Choroid plexus epithelial cell (primary cell): ENCODE measurements at places on chromosomes 11 and 22.
A peak's percentile ranks its signal among the peaks of the same experiment; 100 is the strongest.

GRCh38 chr11:19658344-19658743 lies 54.3 kb upstream of the NAV2 start:
- DNase-seq = no peak

DNA sequence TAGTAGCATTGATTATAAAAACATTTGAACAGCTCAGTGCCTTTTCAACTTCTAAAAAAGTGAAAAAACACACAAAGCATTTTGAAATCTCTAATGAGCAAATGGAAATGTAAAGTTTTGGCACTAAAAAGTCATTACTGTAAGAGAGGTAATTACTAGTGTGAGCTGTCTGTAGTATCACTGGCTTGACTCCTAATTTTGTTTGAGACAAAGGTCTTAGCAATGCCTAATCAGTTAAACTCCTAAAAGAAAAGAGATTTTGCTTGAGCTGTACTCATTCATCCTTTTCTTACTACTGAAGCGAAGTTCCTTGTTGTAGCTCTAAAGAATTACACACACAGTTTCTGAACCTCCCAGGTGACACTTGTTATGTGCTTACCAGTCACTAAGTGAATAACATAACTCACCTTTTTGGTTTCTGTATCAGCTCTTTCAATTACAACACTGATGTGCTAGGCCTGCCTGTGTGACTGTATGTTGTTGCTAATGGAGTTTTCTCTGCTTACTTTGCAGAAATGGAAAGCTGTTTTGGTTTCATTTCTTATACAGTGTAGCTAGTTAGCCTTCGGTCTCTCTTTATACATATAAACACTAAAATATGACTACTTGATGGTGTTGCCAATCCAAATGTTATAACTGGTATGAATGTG lies 924.4 kb upstream of the TENM4 start:
- DNase-seq = peak; percentile 5

DNA sequence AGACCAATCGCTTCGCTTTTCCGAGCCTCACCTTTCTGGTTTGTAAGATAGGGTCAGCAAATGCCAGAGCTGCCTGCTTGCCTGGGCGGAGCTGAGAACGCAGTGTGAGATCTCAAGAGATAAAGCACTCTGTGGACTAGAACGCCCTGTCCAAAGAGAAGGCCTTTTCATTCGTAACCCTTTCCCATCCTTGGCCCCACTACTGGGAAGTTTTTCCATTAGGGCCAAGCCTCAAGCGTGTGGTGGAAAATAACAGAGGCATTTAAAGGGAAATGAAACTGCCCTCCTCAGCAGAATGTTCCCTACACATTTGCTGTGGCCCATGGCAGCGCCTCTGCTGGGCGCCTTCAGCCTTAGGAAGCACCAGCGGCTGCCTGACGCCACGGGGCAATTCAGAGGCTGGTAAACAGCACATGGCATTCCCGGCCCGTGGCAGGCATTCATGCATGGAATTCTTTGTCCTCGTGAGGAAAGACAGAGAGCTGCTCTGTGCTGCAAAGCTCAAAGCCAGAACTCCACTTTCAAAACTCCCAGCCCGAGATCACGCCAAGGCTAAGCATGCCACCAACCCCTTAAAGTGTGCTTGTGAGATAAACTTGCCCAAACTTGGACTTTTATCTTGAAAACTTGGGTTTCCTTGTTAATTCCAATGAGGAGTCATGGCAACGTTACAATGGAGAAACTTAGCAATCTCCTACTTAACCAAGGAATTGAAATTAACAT lies 38.1 kb downstream of the AHNAK start:
- DNase-seq = peak; percentile 57

DNA sequence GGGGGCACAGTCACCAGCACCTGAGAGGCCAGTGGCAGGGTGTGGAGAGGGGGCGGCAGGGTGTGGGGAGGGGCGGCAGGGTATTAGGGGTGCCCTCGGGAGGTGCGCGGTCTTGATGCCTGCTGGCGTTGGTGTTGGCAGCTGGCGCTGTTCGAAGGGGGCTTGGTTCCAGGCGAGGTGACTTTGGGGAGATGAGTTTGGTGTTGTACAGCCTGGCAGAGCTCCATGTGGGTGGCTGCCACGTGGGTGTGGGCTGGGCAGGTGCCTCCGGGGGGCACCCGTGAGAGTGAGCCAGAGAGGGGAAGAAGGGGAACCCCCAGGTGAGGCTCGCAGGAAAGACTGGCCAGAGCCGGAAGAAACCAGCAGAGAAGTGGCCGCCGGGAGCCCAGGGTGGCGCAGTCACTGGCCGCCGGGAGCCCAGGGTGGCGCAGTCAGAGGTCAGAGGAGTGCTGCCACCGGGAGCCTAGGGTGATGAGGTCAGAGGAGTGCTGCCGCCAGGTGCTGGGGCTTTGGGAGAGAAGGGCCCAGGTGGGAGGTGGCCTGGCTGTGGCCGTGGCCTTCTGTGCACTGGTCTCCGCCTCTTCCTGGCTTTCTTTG lies 44.7 kb downstream of the MUC6 start:
- no peak for DNase-seq

DNA sequence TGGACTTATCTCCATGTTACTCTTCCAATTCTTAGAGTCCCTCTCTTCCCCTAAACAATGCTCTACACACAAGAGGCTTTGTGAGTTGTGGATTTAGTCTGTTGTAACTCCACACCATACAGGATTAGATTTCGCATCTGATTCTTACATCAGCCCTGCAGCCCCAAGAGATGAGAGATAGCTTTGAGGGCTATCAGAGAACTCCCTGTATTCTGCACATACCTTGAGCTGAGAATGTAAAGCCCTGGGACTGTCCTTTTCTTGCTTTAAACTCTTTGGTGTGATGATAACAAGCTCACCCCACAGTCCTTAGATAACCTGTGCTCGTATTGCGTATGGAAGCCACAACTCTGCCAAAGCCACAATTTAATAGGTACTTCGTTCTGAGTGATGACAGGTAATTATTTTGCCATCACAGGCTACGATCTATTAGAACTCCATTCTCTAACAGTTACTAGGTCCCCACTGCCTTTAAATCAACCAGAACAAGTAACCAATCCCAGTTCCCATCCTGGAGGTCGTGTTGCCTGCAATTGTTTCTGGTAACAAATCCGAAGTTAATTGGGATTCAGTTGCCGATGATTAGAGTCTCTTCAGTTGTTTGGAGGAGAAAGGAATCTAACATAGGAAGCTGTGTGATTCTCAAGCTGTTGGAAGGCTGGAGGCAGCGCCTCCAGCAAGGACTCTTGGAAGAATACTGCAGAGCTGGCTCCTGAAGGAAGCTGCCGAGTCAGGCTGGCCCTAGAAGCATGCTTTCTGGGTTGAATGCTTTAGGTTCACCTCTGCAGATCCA lies 1.3 kb upstream of the PARVG start:
- DNase-seq = no peak

DNA sequence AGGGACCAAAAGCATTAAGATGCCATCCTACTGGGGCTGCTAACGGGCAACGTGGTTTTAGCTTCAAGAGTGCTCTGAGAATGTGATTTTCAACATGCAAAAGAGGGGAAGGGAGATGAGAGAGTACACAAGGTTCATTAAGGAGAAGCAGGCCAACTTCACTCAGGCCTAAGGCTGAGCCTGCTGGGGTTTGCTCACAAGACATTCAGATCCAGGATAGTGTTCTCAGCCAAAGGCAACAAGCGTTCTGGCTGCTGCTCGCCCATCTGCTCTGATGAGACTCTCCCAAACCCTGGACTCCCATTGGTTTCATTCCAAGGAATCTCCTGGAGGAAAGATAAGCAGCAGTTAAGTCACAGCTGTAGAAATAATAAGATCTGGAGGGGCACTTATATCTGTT lies 23.6 kb upstream of the UPB1 start:
- DNase-seq = peak; percentile 90

DNA sequence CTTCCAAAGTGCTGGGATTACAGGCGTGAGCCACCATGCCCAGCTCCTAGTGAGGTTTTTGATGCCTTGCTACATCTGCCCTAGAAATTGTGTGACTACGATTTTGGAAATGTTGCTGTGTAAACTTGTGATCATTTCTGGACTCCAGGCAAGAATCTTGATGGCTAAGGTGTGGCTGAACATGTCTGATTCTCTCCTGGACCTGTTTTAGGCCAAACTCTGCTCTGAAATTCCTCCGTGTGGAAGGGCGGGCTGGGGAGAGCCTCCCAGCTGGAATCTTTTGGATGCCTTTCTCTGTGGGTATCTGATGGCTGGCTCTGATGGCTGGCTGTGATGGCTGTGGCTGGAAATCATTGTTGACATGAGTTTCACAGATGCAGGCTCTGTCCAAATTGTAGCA lies 8.2 kb downstream of the PNPLA3 start:
- no peak for DNase-seq

- peak; percentile 92 for DNase-seq
Observed at GRCh38 chr22:27718186-27719035, 83.1 kb downstream of the MN1 start.

- DNase-seq = no peak
Observed at GRCh38 chr11:134510233-134511040, 98.4 kb upstream of the B3GAT1 start.

DNA sequence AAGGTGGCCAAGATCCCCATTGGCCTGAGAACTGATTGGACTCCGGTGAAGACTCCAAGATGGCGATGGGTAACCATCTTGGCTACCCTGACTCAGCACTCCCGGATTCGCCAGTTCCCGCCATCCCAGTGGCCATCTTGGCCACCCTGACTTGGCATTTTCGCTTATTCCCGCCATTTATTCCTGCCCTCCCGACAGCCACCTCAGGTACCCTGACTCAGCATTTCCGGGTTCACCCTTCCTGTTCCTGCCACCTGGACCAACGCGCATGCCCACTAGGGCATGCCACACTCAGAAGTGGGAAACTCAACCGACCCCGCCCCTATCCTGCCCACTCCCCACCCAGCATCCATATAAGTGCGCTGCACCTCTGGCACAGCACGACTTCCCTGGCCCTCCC lies 7.8 kb downstream of the OR8K5 start:
- no peak for DNase-seq

DNA sequence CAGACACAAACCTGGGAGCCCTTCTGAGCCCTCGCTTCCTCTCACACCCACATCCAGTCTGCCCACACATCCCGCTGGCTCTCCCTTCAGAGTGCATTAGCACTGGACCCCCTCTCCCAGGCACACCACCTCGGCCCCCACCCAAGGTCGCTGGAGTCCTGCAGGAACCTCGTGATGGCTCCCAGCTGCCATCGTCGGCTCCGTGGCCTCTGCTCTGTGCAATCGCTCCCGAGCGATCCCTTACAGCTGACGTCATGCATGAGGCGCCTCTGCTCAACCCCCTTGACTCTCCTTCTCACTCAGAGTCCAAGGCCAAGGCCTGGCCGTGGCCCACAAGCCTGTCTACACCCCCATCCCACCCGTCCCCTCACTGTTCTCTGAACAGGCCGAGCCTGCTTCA lies 183.9 kb downstream of the EFCAB6 start:
- no peak for DNase-seq

GRCh38 chr11:36443661-36444060 lies 66.4 kb downstream of the TRAF6 start:
- DNase-seq = no peak

- DNase-seq = no peak
Observed at GRCh38 chr11:83921447-83922192, 635.5 kb upstream of the CCDC90B start.

GRCh38 chr11:84408946-84409411 lies 1122.8 kb upstream of the CCDC90B start:
- DNase-seq = peak; percentile 2

DNA sequence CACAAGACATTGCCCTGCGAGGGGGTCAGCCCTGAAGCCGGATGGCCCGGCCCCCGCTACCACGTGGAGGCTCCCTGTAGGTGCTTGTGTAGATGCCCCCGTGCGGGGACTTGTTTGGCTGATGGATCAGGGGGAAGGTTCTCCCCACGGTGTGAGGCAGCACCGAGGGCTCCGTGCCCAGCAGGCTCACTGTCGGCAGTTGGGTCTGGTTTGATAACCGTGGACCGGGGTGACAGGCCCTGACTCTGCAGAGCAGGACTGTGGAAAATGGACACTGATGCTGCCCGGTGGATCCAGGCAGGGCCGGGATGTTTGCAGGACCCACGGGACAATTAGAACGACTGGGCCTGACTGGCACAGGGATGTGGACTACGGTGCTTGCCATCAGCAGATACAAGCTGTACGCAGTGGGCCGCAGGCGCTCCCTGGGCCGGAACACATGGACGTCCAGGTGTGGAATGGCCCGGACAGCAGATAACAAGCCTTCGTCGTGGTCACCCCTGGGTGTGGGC lies 19.0 kb downstream of the KCNQ1 start:
- no peak for DNase-seq

- no peak for DNase-seq
Observed at GRCh38 chr11:36264011-36264972, 24.9 kb downstream of the COMMD9 start.

DNA sequence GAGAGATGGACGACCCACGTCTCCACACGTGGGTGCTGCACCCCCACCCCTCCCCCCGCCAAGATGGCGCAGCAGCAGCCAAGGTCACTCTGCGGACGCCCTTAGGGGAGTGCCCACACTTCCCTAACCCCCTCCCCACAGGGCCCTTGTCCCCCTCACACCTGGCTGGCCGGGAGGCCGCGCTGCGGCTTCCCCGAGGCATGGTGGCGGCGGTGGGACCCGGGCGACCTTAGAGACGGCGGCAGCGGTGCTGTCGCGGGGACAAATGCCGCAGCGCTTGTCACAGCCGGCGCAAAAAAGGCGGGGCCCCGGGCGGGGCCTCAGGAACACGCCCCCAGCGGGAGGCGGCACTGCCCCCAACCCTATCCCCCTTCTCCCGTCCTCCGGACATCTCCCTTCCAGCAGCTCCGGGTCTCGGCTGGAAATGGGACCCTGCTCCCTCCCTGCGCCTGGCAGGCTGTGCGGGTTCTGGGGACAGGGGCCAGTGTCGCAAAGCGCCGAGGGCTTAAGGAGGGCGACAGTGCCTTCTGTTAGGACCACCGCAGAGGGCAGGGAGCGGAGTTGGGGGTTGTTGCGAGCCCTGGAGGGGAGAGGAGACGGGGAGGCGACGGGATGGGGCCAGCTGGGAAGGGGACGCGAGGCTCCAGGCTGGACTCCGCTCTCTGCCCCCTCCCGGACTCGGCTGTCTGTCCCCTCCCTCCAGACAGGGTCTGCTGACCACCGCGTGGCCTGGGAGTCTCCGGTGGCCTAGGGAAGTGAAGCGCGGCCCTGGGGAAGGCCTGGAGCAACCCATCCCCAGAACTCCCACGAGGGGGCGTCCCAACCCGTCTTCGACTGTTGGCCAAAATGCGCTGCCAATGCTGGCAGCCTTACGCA lies at the start of gene CHCHD10:
TSS of gene CHCHD10 (minus strand) at position 300 of the 876 bp plus-strand sequence. CDS start at position 202, 98 bp downstream.
- DNase-seq = peak; percentile 70

DNA sequence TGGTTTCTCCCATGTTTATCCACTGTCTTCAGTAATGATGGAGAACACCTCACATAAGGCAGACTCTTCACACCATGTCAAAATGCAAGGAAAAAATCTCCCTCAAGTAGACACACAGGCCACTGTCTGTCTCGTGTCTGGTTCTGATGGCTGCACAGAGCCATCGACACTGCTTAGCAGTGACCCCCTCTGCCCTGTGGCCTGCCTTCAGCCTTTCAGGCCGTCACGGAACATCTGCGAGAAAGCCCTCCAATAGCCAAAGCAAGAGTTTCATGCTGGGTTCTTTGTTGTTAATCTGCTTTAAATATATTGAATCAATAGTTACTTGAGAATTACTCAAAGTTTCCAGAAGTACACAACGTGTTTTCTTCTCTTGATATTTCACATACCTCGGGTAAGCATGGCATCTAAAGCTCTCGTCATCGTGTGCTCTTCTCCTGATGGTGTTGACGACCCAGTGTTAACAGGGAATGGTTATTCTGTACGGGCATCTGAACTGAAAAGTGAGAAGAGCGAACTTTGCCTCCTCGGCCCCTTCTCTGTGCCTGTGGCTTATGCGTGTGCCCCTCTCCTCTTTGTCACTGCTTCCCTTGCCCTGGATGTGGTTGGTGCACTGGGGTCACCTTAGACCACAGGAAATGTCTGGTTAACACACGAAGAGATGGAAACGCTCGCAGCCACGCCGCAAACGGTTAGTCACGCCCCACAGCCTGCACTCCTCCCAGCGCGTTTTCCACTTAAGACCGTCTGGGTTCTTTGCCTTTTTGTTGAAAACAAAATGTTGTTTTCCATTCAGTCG lies 33.4 kb upstream of the CTTN start:
- DNase-seq = peak; percentile 20
